ENCODE measurements at places on chromosomes 6 and 20.
A peak's percentile ranks its signal among the peaks of the same experiment; 100 is the strongest.

DNA sequence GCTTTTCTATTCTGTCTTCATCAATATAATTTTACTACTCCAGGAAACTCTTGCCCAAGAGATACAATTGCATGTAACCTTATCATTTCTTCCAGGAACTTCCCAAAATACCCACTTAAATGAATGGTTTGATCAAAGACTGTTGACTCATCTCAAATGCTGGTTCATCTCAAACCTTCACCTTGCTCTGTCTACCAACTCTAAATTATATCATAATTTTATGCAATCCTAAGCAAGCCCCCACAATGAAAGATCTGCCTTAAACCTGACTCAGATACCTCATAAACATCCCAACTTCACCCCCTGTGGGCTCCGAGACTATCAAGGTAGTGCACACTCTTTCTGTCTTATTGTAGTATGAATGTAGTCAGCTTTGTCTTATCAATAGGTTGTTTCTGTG lies 65.5 kb upstream of the GCM1 start:
- DNase-seq, result no peak

DNA sequence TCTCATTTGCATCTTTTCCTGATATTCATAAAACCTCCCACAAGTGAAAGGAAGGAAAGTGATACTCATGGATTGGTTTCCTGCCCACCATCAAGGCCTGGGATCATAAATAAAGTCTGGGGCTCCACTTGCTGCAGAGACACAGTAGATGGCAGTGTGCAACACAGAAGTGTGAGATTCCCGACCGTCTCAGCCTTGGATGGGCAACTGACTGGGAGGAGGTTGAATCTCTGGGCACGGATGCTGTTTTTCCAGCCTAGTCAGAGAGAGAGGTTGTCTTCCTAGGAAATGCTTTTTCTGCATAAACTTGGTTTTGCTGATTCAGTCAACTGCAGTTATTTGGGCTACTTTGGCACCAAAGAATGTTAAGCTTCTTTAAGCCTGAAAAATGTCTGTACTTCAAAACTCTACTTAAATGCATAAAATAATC lies 9.9 kb upstream of the RFPL4B start:
- DNase-seq, result no peak

DNA sequence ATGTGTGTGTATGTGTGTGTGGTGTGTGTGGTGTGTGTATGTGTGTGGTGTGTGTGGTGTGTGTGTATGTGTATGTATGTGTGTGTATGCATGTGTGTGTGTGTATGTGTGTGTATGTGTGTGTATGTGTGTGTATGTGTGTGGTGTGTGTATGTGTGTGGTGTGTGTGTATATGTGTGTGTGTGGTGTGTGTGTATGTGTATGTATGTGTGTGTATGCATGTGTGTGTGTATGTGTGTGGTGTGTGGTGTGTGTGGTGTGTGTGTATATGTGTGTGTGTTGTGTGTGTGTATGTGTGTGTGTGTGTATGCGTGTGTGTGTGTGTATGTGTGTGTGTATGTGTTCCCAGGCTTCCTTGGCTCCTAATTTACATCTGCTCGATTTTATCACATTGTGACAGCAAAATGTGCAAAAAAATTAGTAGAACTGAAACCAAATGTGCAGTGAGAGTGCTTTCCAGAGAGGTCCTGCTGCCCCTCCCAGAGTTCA lies 234.5 kb downstream of the BMP7 start:
- no peak for DNase-seq

- DNase-seq, result peak; percentile 70
Observed at GRCh38 chr6:52361945-52362442, at the start of gene PAQR8. Gene PAQR8 (plus strand): TSS chr6:52362151. CDS start chr6:52403214, 41,063 bp downstream.

- DNase-seq, result no peak
Observed at GRCh38 chr6:116887894-116888293, 10.9 kb downstream of the RFX6 start.

- DNase-seq, result no peak
Observed at GRCh38 chr6:93238632-93239031, 180.7 kb downstream of the EPHA7 start.

DNA sequence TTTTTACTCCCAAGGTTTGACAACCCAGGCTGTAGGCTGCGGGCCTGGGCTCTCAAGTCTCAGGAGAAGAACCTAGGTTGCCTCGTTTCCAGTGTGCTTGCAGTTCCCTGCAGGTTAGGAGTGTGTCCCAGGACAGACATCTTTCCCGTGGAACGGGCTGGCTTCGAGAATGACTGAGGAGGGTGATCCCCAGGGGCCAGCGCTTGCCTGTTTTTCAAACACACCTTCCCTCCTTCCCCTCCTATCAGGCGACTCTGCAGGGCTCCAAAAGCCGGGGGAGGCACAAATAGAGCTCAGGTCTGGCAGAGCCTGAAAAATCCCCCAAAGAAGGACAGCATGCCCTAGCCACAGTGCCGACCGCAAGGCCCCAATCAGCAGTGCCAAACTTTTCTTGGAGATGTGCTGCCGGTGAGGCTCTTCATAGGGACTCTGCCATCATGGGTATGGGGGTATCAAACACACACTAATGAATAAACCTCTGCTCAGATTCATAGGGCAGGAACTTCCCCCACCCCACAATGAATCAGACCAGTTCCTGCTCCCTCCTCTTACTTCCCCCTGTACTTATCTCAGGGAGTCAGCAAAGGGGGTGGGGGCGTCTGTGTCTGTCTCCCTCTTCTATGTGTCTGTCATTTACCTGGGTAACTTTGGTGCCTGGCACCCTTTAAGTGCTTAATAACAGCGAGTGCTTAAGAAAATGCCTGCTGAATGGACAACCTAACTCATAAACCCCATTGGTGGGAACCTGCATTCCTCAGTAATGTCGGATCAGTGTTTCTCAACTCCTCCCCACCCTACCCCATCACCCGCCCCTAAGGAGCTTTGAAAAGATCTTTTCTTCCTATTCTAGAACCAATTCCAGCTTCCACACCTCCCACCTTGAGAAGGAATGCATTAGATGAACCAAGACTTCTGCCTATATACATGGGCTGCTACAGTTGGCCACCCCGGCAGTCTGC lies 1.6 kb downstream of the KCNG1 start:
- no peak for DNase-seq

Measured in stimulated activated CD4-positive, alpha-beta T cell treated with anti-CD3 and anti-CD28 coated beads, TNF-alpha, amount 100 ng/mL, for 4 hours (primary cell).